LNCaP clone FGC (cell line): ENCODE measurements at places on chromosomes 6 and 20.
A peak's percentile ranks its signal among the peaks of the same experiment; 100 is the strongest.

DNA sequence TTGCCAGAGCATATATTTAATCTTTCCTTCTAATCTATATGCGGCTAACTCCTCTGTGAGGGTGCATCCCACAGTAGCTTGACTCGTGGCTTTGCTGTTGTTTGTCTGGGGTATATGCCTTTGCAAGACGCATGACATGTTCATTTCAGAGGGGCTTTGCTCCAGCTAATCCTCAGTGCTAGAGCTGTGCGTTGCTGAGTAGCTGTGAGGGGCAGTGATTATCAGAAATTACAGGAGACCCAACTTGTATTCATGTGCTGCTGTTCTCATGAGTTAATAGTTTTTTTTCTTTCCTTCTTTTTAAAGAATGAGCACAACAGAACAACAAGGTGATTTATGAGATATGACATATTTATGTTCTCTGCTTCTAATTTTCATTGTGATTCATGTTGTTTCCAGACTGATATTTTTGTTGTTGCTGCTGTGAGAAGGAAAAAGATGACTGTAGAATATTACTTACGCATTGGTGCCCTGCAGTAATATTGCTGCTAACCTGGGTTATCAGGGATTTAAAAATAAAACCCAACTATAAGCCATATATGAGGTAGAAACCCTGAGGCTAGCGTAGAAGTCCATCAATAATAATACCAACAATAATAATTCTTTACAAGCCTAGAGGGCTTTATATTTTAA lies 168.3 kb downstream of the KLHL32 start:
- no peak for DNase-seq

GRCh38 chr6:144159223-144159622 lies 8.9 kb downstream of the STX11 start:
- DNase-seq = no peak

DNA sequence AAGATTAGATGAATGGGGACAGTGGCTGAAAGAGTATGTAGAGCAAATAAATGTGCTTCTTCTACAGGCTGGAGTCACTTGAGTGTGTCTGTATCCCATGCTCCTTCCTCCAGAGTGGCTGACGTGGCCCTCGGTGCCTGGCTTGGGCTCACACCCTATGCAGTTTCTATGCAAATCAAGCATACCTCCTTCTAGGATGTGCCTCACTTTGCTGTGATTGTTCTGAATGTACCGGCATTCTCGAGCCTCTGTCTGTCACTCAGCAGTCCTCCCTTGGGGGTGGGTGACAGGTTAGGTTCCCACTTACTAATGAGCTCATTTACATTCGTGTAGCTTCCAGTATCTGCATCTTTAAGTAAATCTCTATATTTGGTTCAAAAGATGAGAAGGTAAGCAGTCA lies 55.1 kb upstream of the HDDC2 start:
- DNase-seq = no peak

DNA sequence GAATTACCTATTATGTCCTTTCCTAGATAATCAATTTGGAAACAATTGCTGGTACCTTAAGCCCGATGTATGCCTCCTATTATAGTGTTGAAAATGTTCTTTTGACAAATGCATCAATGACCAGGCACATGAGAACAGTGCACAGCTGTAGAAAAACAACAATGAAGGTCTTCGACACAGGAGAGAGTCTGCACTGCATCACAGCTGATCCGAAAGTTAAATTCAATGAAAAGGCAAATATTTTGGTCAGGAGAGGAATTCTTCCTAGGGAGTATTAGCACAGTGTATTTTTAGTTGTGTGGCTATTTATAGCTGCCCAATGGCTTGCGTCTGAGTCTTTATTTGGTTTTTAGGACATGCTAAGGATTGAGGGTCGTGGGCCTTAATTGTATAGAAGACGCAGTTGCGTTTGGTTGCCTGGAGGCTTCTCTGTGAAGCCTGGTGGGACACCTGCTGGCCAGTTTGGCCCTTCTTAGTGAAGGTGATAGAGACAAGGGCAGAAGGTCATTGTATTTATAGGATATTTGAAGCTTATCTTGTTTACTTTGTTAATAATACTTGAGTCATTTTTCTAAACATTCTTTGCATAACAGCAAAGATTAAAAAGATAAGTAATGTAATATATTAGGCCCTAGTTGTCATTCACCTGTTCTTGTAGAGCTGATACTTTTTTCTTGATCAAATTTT lies 72.3 kb downstream of the CDYL start:
- DNase-seq = peak; percentile 8

- DNase-seq = no peak
Measured at GRCh38 chr6:2460216-2460745, 214.9 kb upstream of the GMDS start.

GRCh38 chr6:36985417-36985807 lies 584 bp downstream of the MTCH1 start:
- DNase-seq = no peak

- DNase-seq = no peak
Measured at GRCh38 chr6:107692351-107692750, 131.8 kb downstream of the SCML4 start.

- no peak for DNase-seq
Measured at GRCh38 chr6:155861821-155862220, 406.2 kb upstream of the NOX3 start.

- peak; percentile 17 for DNase-seq
Measured at GRCh38 chr20:52076164-52076563, 115.4 kb downstream of the ZFP64 start.

- no peak for DNase-seq
Measured at GRCh38 chr20:43995645-43996044, 81.0 kb downstream of the TOX2 start.

DNA sequence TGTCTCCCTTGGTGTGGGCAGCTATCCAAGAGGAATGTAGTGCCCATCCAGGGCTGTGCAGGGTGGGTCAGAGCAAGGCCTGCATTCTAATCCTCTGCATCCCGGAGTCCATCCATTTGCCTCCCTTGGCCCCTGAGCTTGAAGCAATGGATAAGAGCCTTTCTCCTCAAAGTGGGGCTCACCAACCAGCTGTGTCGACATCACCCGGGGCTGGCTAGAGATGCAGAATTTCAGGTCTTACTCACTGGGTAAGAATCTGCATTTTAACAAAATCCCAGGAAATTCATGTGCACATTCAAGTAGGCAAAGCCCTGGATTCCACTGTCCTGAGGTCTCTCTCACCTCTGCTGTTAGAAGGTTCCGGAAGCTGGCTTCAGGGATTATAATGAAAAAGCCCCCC lies 95.3 kb downstream of the MDGA1 start:
- DNase-seq = no peak

DNA sequence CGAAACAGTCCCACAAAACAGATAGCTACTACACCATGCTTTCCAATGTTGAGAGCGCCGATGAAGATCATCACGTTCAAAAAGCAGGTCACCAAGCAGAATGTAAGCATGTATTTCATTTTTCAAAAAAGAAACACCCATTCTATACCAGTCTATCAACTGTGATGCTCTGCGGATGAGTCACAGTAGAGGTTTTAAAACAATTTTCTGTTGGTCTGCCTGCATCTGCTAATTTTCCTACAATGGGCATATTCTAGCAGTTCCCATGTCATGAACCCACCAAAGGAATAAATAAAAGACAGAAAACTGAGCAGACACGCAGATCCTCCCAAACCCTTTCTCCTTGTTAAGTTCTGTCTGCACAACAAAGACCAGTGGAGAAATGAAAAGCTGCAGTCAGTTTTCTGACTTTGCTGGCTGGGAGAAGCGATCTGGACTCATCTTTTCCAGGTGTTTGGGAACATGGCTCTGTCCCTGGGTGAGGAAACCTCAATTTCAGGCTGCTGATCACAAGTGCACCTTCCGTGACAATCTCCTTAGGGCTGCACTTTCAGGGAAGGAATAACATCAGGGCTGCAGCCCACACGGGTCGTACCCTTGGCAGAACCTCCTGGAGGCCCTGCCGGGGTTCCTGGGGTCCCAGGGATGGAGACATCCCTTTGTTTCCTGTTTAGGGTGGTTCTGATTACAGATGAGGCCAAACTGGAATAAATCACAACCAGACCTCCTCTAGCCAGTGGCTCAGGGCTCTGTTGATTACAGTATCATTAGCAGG lies 200.1 kb downstream of the BMP7 start:
- DNase-seq = no peak

DNA sequence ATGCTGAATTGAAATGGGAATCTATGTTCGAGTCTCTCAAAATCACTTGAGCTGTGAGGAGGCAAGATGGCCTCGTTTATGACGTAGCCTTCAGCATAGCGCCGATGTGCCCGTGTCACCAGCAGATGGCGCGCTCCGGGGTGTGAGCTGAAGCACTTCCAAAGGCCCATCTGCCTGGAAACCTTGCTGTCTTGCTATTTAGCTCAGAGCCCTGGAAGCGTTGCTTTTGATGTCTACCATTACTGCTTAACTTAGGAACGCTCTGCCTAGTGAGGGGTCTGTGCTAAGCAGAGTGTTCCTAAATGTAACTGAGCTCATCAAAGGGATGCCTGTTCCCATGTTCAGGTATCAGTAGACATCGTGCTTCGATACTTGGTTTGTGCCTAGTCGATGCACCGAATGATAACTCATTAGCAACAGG lies 67.7 kb downstream of the SYCP2L start:
- DNase-seq = no peak

DNA sequence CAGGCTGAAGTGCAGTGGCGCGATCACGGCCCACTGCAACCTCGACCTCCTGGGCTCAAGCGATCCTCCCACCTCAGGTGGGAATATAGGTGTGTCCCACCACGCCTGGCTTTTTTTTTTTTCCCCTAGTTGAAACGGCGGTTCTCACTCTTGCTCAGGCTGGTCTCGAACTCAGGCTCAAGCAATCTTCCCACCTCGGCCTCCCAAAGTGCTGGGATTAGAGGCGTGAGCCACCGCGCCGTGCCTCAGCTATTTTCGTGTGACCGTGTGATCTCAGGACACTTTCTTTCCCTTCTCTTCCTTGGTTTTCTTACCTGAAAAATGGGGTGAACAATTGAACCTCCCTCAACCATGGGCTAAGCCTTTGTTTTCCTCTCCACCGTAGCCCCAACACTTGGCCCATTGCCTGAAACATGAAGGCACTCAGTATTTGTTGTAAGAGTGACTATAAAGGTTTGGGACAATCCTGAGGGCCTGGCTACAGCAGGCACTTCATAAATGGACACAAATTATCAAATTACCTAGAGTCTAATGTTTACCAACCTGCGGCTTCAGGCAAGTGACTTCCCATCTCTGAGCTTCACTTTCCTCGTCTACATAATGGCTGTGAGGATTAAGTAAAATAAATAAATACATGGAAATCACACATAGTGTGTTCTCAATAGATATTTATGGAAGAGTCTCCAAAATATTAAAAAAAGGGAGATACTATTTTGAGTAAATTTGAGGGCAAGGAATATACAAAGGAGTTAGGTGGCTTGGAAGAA lies 31.4 kb upstream of the ID1 start:
- no peak for DNase-seq

- DNase-seq = no peak
Measured at GRCh38 chr20:58149437-58150091, 78.9 kb downstream of the ANKRD60 start.

- no peak for DNase-seq
Measured at GRCh38 chr6:5215799-5216198, 45.0 kb downstream of the LYRM4 start.

DNA sequence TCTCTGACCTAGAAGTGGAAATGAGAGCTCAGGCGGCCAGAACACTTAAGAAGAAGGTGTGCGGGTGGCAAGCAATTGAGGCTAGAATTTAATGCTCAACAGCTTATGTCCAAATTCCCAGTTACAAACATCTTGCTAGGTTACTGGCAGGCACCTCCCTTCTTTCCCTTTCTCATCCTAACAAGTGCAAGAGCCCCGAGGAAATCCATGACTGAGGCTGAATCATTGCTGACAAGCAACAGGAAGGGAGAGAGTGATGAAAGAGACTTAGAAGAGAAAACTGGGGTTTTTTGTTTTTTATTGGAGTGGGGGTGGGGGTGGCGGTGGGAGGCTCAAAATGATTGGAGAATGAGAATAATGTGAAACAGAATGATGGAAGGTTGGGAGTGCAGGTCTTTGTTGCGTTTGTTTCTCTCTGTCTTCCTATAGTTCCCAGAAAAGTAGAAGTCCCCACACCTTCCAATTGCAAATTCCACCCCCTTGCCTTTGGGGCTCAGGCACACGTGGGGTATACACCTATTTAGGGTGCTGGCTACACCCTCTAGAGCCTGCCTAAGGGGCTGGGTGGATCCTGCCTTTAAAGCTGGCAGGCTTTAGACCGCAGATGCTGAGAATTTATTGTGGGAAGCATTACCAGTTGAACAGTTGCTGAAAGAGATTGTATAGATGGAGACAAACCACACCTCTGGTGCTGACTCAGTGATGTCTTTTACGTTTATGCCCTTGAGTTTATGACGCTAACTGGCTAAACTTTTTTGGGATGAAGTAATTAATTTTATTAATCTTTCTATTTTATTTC lies 1.4 kb downstream of the FAM83B start:
- DNase-seq = no peak

GRCh38 chr6:35013701-35014100 lies 124.6 kb downstream of the ANKS1A start:
- DNase-seq = no peak

- no peak for DNase-seq
Measured at GRCh38 chr6:144657691-144658090, 372.6 kb downstream of the UTRN start.

GRCh38 chr6:161139766-161140553 lies 133.9 kb downstream of the AGPAT4 start:
- no peak for DNase-seq

- peak; percentile 96 for DNase-seq
Measured at GRCh38 chr20:51750037-51750769, 18.0 kb downstream of the ATP9A start.

DNA sequence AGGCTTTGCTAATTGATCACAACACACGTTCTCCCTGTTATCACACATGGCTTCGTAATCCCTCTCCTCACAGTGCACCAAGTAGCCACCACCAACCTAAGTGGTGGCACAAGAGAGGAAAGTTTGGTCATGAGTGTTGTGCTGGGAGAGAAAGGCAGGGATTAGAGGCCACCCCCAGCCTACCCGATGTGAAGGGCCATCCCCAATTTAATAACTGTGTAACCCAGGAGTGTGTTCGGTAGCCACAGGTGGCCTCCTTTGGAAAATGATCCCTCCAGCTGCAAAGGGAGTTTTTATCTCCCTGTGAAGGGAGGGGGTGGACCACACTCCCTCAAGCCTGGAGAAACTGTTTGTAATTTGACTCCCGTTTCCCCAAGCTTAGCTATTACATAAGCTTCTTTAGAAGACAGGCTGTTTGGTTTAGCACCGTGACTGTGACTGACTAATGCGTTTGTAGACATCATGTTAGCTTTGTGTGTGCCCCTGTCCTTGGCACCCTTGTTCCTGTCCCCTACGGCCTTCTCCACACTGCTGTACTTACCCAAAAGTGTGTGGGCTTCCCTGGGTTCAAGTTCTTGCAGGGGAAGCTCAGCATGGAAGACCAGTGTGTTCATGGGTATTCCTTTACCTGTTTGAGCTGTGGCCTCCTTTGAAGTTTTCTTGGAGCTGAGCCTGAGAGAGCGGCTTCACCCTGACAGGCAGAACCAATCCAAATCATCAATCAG lies 20.6 kb downstream of the PPP1R16B start:
- DNase-seq = peak; percentile 18
